Kasumi-1 (cell line): ENCODE measurements at places on chromosomes 11 and 22.
A peak's percentile ranks its signal among the peaks of the same experiment; 100 is the strongest.

DNA sequence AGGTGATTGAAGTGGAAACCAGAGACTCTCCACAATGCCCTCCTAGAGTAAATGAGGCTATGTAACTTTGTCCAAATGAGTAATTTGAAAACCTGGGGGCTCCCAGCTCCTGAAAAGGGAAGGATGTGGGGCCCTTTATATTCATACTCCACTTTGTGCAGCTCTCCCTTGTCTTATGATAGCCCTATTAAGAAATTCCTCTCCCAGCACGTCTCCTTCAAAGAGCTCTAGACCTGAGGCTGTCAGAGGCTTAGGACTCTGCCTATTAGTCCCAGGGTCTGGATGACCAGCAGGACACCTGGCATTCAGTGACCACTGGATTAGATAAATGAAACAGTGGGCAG is 2.1 kb downstream of the SLC43A1 start:
- peak; percentile 22 for DNase-seq

- no peak for DNase-seq
Observed at GRCh38 chr11:100923555-100923954, 206.1 kb downstream of the PGR start.

DNA sequence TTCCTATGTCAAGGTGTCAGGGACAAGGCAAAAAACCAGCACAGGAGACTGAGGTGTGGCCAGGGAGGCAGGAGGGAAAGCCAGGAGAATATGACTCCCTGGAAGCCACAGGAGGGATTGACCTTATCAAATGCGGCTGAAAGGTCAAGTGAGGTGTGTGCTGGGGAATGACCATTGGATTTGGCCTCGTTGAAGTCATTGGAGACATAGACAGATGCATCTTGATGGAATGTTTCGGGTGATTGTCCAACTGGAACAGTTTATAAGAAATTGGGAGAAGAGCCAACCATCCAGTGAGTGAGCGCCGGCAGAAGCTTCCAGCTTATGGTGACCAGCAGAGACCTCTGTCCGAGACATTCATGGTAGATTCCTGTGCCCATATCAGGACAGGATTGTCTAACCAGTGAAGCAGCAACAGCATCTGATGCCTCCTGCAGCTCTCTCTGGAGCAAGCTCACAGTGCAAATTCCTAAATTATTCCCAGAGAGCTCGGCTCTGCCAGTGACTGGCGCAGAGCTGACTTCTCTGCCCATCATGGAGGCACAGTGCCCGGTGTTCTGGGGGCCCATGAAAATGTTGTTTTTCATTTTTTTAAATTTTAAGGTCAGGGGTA is 95.4 kb downstream of the MYO18B start:
- DNase-seq, result no peak

DNA sequence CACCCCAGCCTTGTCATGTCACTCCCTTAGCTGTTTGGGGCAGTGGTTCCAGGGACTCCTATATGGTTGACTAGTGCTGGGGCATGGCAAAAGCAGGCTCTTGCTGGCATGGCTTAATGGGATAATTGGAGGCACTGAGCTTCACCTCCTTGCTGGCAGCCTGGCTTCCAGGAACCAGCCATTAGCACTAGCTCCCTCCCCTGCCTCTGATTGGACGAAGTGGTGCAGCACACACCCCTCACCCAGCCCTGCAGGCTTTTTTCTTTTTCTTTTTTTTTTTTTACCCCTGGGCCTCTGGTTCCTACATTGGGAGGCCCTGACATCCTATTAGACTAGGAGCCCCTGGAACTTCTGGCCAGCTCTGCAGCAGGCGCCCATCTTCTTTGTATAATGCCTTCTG is 18.6 kb downstream of the PHLDB1 start:
- no peak for DNase-seq

DNA sequence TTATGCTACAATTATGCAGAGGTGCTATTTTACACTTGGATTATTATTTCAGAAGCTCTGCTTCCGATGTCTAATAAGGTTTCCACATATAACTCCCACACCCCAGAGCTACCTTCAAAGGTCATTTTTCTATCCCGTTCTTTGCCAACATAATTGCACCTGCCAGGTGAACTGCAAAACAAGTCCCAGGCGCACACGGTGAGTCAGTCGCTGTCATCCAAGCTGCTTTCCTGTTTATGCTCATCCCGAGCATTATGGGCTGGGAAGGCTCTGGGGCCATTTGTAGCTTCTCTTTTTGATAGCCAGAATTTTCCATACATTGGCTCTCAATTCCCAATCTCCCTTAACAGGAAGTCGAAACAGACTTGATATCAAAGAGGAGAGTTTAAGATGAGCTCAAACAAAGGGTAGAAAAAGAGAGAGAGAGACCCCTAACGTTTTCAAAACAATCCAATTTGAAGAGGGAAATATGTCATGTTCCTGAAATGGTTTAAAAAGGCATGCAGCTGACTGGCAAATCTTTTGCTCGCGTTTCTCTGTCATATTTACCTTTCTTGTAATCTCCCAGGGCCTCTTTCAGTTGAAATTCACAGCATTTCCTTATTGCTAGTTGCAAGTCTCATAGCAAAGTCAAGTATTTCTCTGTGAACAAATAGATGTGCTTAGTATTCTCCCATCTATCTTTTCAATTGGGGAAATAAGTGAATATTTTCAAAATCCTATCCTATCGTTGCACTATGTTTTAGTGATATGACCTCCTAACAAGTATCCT is 815.9 kb downstream of the KCNA4 start:
- DNase-seq, result no peak

GRCh38 chr11:15889363-15890030 is 466.8 kb downstream of the SOX6 start:
- no peak for DNase-seq

DNA sequence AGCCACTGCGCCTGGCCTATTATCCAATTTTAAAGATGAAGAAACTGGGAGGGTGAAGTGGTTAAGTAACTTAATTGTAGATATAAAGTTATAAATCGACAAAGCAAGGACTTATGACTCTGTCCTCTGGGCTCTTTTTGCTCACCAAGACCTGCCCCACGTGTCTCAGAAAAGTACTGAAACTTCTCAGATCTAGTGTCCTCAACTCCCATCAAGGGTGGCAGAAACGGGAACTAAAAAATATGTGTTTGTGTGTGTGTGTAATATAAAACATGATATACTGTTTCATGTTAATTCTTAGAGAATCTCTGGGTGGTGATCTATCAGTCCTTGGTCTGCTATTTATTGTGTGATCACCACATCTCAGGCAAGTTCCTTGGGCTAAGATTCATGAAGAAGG is 104.9 kb downstream of the GAB2 start:
- DNase-seq, result no peak

- DNase-seq, result no peak
Observed at GRCh38 chr11:62393061-62393611, 25.7 kb upstream of the SCGB1A1 start.

- no peak for DNase-seq
Observed at GRCh38 chr11:108891909-108892511, 227.1 kb downstream of the DDX10 start.

- DNase-seq, result no peak
Observed at GRCh38 chr11:120065876-120066275, 72.0 kb downstream of the TRIM29 start.

- DNase-seq, result no peak
Observed at GRCh38 chr22:22847241-22847640, 40.4 kb upstream of the IGLL5 start.

- no peak for DNase-seq
Observed at GRCh38 chr22:46041642-46042041, 64.7 kb upstream of the WNT7B start.

DNA sequence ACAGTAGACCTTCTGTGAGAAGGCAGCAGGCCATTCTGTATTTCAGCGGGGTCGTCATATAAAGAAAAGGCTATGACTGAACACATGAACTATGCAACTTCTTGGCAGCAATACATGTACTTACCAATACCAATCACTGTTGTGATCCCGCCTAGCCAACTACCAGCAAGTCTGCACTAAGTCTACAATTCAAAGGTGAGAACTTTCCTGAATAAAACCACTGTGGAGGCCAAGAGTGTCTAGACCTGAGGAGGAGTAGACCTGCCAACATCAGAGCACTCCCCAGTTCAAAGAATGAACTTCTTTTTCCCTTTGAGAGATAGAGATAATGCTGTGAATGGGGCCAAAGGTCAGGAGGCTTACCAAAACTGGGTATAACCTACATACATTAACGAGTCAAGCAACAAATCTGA is 108.2 kb downstream of the SIK3 start:
- no peak for DNase-seq

DNA sequence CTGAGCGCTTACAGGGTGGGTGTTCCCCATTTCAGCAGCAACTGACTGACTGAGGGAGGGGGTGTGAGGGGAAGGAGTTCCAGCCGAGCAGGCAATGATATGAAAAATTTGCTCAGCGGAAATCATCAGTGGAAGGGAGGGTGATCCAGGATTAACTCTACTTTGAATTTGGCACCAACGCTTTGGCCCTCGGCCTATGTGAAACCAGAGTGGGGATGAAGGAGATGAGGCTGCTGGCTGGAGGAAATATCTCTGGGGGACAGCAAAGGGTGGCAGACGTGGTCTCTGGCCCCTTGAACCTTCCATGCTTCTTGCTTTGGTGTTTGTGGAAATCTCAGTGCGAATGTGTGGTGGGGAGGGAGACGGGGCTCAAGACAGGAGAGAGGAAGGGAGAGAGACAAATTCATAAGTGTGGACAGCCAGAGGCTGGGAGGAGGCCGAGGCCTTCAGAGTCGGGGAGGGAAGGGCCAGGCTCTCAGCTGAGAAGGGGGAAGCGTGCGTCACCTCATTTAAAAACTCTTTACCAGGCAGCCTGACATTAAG is 83.6 kb downstream of the FDX1 start:
- DNase-seq, result no peak

DNA sequence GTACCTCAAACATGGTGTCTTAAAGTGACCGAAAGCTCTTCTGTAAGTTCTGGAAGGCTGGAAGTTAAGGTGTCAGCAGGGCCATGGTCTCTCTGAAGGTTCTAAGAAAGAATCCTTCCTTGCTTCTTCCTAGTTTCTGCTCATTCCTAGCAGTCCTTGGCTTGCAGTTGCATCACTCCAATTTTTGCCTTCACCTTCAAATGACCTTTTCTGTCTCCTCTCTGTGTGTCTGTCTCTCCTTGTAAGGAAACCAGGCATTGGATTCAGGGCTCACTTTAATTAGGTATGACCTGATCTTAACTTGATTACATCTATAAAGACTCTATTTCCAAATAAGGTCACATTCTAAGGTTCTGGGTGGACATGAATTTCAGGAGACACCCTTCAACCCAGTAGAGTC is 8.7 kb downstream of the AASDHPPT start:
- DNase-seq, result no peak

- no peak for DNase-seq
Observed at GRCh38 chr11:29022676-29023075, 914.5 kb downstream of the METTL15 start.

GRCh38 chr11:126194121-126194543 is 17.3 kb downstream of the RPUSD4 start:
- peak; percentile 59 for DNase-seq

DNA sequence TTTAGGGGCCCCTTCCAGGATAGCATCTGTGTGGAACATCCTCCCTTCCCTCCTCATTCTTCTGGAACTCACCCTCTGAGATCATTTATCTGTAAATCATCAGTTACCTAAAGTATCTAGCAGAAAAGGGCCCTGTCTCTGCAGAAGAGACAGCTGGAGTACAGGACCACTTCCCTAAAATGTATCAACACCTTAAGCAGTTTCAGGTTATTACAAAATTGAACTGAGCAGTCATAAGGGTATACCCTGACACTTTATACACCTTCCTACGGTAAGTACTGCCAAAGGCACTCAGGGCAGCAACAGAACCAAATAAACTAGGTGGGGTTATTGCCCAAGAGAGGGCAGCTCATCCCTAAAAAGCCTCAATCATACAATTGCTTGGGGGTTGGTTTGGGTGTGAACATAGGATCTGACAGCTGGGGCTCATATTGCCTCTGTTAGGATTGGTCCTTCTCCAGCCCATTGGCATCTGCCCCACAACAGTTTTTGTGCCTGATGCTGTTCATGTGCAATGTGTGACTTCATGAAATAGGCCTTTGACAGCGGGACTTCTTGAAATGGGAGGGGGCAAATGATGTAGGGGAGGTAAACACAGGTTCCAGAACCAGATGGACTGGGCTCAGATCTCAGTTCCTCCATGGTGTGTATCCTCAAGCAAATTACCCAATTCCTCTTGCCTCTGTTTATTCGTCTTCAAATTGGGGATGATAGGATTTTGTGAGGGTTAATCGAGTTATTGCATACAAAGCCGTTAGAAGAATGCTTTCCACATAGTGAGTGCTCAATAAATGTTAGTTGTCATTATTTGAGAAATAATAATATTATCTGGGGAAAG is 2.9 kb downstream of the POU2AF3 start:
- no peak for DNase-seq

GRCh38 chr11:114171257-114172054 is 111.9 kb downstream of the ZBTB16 start:
- no peak for DNase-seq

GRCh38 chr11:85663080-85663752 is 1.7 kb downstream of the CREBZF start:
- no peak for DNase-seq

- DNase-seq, result no peak
Observed at GRCh38 chr11:116607027-116607426, 165.8 kb downstream of the BUD13 start.

- DNase-seq, result no peak
Observed at GRCh38 chr11:33089776-33090175, 50.4 kb downstream of the TCP11L1 start.

DNA sequence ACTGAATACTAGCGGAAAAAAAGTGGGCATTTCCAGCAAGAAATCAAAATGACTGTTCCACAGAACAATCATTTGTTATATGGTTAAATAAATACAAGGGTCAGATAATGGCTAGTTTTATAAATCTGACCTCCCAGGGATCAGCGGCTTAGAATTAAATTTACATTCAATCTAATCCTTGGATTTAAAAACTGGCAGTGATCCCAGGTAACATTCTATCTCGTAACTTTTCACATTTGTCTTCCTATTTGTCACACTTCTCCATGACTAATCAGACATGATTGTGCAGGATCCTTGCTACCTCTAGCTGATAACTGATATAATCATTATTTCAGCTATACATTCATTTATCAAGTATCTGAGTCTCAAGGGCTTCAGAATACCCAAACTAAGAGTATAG is 2.9 kb upstream of the MMP3 start:
- DNase-seq, result no peak

DNA sequence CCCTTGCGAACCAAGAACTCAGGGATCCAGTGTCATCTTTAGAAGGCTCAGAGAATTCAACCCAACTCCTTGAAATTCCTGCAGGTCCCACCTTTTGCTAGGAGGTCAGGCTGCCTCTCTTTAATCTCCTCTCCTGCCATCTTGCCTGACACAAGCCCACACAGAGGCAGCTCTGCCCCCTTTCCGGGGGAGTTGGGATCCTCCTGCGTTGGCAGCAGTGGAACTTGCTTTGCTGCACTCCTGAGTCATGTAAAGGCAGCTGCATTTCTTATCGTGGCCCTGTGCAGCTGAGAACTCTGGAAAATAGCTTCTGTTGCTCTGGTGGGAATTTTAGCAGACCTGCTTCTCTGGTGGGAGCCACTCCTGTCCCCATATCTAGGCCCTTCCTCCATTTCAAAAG is 142.3 kb upstream of the TBCEL start:
- DNase-seq, result no peak

- no peak for DNase-seq
Observed at GRCh38 chr11:76762867-76763572, 20.1 kb upstream of the TSKU start.
